ENCODE measurements at places on chromosomes 13 and 19.

DNA sequence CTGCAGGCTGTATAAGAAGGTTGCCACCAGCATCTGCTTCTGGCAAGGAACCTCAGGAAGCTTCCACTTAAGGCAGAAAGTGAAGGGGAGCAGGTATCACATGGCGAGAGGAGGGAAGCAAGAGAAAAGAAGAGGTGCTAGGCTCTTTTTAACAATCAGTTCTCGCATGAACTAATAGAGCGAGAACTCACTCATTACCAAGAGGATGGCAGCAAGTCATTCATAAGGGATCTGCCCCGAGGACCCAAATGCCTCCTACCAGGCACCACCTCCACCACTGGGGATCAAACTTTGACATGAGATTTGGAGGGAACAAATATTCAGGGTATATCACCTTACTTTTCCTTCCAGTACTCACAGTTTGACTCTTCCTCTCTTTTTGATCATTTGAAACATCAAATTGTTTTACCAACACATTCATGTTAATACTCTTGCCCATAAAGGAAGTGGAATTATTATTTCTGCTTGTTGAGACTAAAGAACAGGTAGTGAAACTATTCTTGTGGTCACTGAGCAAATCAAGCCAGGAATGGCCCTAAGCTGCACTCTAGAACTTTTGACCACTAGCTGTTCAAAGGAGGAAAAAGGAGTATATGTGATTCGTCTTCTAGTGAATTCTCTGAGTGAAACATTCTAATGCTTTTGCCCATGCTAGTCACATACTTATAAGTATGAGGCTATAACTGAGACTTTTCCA, 45.0 kb downstream of the LACC1 start:
- DNase-seq = no peak

- DNase-seq = no peak
Measured at GRCh38 chr19:364496-365287, 20.1 kb upstream of the MIER2 start.

- no peak for DNase-seq
Measured at GRCh38 chr13:30022796-30023195, 172.4 kb upstream of the UBL3 start.

DNA sequence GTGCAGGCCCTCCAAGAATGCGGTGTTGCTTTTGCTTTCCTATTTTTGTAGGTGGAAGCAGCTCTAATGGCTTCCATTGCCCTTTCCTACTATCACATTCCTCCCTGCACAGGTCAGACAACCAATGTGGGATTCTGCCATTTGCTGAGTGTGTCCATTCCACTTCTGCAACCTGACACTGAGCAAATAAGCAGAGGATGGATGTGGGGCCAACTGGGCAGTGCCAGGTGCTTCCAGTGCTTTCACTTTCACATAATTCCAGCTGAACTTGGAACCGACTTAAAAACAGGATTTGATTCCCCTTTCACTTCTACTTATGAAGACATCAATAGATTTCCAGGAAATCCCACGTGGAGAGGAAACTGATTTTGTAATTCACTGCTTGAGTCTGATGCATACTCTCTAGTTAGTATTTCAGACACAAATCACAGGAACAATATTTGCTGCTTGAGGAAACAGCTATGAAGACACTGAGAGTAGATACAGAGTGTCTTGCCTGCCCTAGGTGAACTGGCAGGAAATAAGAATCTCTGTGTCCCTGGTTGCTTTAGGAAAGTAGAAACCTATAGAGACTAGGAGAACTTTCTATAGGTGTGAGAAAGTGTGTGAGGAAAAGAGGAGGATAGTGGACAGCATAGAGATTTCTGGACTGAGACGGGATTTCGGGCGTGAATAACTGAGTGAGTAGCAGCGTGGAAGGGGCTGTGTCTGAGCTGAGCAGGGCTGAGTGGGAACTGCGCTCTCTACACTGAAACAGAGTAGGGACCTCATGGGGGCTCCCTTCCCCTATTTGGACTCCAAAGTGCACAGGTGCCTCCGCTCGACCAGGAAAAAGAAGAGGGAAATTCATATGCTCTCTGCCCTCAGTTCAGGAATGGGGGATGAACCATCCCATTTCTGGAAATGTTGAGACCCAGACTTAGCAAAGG, 22.5 kb downstream of the LGALS16 start:
- no peak for DNase-seq

- DNase-seq = no peak
Measured at GRCh38 chr13:98965325-98965724, 12.5 kb downstream of the DOCK9 start.

All from brain pericyte (primary cell).